ENCODE measurements at places on chromosomes 5 and 9.

- no peak for DNase-seq
These were observed 17.3 kb upstream of the EGFL7 start for GRCh38 chr9:136645352-136645902.

GRCh38 chr5:176897263-176897662 lies 1.9 kb downstream of the HK3 start:
- DNase-seq, result no peak

- no peak for DNase-seq
These were observed 36.5 kb downstream of the KIF2A start for GRCh38 chr5:62342476-62342837.

GRCh38 chr9:105329719-105330062 lies 85.2 kb downstream of the SLC44A1 start:
- DNase-seq, result peak; percentile 46

DNA sequence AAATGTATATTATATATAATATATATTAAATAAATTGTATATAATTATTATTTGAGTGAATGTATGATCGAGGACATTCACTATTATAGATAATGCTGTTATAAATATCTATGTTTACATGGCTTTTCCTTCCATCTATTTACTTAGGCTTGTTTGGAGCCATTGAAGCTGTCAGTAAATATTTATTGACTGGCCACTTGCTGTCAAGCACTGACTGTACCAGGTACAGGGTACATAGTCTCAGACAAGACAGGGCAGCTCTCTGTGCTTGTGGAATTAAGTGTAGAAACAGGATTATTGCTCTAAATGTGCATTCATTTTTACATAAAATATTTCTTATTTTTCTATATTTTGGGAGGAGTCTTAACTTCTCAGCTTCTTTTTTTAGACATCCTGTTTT lies 16.4 kb downstream of the FAXDC2 start:
- DNase-seq, result no peak

DNA sequence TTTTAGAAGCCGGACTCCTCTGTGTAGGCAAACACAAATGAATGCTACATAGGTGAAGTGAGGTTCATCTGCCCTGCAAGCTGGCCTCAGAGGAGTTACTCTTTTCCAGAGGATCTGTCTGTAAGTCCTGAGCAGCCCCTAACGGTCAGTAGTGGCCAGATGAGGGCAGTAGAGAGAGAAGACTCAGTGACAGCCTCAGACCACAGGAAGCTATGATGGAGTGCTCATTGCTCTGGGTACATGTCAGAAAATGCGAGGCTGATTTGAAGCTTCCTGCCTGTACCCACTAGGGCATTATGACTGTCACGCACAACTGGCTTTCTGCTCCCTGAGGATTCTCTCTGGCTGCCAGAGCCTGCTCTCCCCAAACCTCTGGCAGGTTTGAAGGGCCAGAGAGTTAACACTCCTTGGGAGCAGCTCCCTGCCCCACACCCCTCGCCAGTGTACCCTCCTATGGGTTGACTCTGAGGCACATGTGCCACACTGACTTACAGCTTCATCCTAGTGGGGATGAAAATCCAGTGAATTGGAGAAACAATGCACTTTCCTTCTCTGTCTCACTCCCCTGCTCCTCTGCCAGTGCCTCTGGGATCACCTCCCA lies 141.5 kb downstream of the GABRG2 start:
- DNase-seq, result peak; percentile 4

GRCh38 chr5:65100911-65101631 lies 332.3 kb downstream of the CWC27 start:
- peak; percentile 69 for DNase-seq

GRCh38 chr9:135944444-135945252 lies 16.5 kb downstream of the UBAC1 start:
- DNase-seq, result no peak
